SK-MEL-5 (cell line): ENCODE measurements at places on chromosomes 2 and 18.

GRCh38 chr2:118061135-118061955 lies 26.9 kb upstream of the INSIG2 start:
- peak; percentile 56 for DNase-seq

GRCh38 chr2:85684380-85684779 lies 9.8 kb upstream of the GNLY start:
- no peak for DNase-seq

GRCh38 chr2:238659231-238659630 lies 188.7 kb upstream of the TWIST2 start:
- no peak for DNase-seq

DNA sequence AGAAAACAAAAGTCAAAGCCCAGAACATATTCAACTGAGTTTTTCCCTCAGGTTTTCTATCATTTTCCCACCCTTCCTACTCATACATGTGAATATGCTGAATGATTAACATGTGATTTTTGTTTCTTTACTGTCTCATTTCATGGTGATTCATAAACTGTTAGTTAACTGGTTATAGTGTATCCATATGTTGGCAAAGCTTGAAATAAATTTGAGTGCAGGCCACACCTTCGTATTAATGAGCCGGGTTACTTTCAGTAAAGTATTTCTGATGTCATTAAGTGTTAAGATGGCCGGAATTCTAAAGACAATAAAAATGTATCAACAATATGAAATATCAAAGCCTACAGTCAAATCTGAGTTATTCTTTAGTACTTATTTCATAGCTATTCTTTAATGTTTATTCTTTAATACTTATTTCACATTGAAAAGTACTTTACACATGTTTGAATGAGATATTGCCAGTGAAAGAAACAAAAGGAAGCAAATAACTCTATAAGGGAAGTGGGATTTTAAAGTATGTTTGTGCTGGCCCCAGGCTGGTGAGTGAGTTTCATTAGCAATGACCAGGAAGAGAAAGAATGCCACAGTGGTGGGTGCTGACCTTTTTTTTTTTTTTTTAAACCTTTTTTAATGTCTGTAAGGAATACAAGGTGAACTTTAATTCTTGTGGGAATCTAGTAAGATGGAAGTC lies 178.6 kb downstream of the NEDD4L start:
- DNase-seq, result no peak

- no peak for DNase-seq
Measured at GRCh38 chr18:79911344-79912270, 39.8 kb downstream of the SLC66A2 start.

- no peak for DNase-seq
Measured at GRCh38 chr2:15222856-15223255, 338.3 kb downstream of the NBAS start.

- DNase-seq, result no peak
Measured at GRCh38 chr2:225398372-225398771, 1.1 kb upstream of the NYAP2 start.

GRCh38 chr2:176071330-176072291 lies 12.2 kb downstream of the EVX2 start:
- no peak for DNase-seq

GRCh38 chr2:141941210-141941714 lies 189.6 kb downstream of the LRP1B start:
- no peak for DNase-seq

- DNase-seq, result no peak
Measured at GRCh38 chr2:189060096-189060642, 86.0 kb downstream of the COL3A1 start.

DNA sequence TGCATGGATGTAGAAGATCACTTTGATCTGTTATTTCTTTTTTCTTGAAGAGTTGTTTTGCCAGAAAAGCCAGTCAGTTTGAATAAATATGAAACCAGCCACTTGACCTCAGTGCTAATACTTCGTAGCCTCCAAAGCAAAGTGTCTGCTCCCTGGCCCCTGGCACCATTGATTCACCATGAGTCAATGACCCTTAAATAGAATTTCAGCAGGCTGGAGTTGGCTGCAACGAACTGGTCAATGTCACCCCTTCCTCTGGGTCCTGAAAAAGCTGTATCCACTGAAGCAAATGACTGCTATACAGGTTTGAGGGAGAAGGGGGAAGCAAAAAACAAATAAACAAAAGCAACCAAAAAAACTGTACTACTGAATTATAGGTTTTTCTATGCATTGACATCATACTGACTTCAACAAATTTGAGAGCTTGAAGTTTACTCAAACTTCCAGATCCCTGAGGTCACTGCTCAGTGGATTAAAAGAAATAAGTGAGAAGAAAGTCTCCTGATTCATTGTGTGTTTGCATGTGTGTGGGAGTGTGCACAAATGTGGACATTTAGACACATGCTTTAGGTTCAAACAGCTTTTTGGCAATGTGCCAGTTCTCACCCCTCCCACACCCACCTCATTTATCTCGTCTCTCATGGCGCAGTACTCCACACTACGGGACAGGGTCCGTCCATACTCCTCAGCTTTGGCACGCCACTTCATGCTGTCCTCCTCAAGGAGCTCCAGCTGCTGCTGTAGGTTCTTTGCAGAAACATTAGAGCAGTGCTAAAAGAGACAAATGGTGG lies 58.1 kb upstream of the TTN start:
- no peak for DNase-seq

DNA sequence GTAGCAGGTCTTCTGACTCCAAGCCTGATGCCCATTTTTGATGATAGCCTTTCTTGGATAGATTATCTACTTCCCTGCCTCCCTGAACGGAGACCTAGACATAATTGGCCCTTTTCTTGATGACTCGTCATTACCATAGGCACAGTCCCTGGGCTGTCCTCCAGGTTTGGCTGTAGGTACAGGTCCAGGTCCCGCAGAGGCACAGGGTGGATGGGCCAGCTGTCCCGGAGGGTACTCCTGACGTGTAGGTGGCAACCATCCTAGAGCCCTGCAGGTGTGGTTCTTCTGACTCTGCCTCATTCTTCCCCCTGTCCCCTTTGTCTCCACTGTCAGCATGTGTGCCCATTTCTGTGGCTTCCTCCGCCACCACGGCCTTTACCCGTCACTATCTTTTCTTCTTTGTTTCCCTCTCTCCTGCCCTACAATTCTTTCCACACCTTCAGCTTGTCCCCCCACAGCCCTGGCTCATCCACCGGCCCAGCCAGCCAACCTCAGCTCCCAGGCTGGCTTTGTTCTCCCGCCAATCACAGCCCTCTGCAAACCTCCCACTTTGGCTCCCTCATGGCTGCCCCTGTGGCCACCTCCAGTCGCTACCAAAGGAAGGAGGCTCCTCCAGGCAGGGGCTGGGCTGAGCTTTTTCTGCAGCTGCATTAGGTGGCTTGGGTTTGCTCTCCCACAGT lies 102.8 kb downstream of the SMAD7 start:
- no peak for DNase-seq

DNA sequence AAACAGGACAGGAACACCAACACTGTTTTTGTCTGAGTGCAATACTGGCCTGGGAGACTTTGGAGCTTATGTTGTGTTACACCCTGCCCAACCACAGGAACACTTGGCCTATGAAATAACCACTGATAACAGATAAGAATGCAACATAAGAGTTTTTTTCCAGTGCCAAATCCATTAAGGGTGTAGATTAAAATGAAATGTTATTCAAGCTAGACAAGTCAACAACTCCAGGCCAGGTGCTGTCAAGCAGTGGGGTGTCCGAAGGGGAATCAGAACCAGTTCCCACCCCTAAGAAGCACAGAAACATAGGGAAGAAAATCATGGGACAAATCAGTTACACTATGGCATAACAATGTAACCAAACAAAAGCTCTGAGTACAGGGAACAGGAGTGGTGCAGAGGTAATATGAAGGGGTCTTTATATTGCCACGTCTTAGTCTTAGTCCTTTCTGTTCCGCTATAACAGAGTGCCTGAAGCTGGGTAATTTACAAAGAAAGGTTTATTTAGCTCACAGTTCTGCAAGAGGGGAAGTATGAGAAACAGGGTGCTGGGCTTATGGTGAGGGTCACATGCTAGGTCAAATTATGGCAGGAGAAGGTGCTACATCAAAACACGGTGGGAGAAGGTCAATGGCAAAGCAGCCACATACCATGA lies 3.8 kb downstream of the AFG3L2 start:
- peak; percentile 61 for DNase-seq

GRCh38 chr2:60675301-60675700 lies 80.8 kb upstream of the PAPOLG start:
- no peak for DNase-seq

DNA sequence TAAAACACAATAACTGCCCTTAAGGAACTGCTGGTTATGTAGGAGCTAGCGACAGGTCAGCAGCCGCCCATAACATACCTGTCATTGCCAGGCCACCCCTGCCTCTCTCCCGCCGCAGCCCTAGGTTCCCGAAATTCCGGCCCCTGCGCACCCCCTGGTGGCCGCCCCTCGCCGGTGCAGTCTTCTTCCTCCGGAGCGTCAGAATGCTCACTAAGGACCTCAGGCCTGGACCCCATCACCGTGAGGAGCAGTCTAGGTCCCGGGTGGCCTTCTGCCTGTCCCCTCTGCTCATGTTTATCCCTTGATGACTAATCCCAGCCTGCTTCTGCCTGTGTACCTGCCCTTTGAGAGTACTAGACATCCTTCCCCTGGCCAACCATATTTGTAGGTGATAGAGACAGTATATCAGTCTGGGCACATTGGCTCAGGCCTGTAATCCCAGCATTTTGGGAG lies 115.7 kb upstream of the SLC1A4 start:
- DNase-seq, result peak; percentile 76

DNA sequence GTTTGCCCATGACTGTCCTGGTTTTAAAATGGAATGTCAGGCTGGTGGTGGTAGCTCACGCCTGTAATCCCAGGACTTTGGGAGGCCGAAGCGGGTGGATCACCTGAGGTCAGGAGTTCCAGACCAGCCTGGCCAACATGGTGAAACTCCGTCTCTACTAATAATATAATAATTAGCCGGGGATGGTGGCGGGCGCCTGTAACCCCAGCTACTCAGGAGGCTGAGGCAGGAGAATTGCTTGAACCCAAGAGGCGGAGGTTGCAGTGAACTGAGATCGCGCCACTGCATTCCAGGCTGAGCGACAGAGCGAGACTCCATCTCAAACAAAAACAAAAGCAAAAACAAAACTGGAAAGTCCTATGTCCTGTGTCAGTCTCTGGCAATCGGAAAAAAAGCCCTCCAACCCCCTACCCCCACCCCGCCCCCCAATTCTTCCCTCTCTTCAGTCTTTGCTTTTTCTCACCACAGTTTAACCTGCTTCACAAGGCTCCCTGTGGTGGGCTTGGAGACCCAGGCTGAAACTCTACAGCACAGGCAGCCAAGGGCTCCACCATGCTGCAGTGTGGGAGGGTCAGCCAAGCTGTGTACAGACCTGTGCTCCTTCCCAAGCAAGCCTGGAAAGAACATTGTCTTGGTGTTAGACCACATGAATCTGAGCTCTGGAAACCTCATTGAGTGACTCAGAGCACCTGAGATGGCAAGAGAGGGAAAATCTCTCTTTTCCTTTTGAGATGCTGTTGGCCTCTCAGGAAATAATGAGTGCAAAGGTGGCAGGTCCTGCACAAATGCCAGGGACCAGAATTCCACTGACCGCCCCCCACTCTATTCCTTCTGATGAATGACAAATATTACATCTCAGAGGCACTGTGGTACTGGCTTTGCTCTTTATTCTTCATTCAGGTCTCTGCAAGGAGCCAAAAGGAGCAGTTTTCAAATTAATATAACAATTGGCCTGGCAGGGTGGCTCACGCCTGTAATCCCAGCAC lies 16.7 kb downstream of the MYCN start:
- no peak for DNase-seq

- DNase-seq, result no peak
Measured at GRCh38 chr2:237614151-237614720, 13.2 kb upstream of the LRRFIP1 start.

- DNase-seq, result no peak
Measured at GRCh38 chr2:25664965-25665307, 8.4 kb downstream of the DTNB start.

GRCh38 chr2:240398661-240399267 lies 36.7 kb upstream of the GPC1 start:
- DNase-seq, result no peak

GRCh38 chr2:223062396-223062795 lies 10.4 kb downstream of the KCNE4 start:
- DNase-seq, result no peak

GRCh38 chr18:35075132-35075531 lies 33.9 kb downstream of the MAPRE2 start:
- DNase-seq, result no peak

GRCh38 chr2:30445266-30445821 lies 1.7 kb upstream of the LCLAT1 start:
- no peak for DNase-seq

- DNase-seq, result no peak
Measured at GRCh38 chr2:18659915-18660314, 70.5 kb upstream of the NT5C1B start.

DNA sequence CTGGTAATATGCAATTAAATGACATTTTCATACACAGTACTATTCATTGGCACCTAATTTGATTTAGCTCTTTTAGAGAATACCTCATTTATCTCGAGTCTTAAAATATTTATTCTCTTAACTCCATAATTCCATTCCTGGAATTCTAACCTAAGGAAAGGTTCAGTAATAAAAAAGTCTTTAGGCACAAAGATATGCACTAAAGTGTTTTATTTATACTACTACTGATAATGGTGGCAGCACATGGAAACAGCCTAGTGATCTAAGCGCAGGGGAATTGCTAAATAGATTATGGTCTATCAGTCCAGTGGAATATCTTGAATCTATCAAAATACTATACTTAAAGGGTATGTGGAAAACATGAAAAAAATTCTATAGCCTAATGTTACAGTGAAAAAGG lies 142.5 kb upstream of the LTBP1 start:
- DNase-seq, result no peak

DNA sequence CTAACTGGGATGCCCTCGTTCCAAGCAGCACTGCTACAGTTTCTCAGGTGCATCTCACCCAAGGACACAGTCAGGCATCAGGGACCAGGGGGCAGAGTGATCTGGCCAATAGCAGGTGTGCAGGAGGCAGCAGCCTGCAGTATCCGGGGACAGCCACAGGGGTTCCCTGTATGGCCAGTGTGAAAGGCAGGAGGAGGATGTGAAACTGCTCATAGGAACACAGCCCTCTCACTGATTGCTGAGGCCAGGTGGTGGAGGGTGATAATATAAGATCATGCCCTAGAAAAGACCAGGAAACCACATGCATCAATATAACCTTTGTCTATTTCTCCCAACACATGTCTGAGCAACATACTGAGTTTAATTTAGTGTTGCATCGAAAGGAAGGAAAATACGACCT lies 112.7 kb upstream of the TACR1 start:
- DNase-seq, result peak; percentile 32

- peak; percentile 49 for DNase-seq
Measured at GRCh38 chr2:191679818-191680600, 2.1 kb downstream of the NABP1 start.

GRCh38 chr2:203949228-203949627 lies 12.7 kb downstream of the ICOS start:
- peak; percentile 12 for DNase-seq

DNA sequence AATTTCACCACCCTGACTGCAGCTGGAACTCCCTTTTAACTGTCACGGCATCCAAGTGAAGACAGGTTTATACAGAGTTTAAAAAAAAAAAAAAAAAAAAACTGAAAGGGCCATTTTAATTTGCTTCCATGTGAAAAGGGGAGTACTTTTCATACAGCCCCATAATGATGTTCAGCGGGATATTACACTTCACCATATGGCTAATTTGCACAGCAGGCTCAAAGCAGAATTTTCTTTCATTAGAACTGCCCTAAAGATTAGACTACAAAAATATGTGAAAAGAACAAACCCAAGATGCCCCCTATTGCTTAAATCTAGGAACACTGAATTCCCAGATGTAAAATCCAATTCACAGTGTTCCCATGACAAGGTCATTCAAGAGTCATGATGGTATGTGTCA lies 301.8 kb downstream of the EXOC6B start:
- peak; percentile 8 for DNase-seq
